ENCODE measurements at places on chromosomes 2 and 18. TPM values are rescaled to one million over a fixed set of nuclear protein-coding genes. Genes with fewer than 3 reads are reported as not detected.
A peak's percentile ranks its signal among the peaks of the same experiment; 100 is the strongest.

GRCh38 chr2:232316461-232317330, 61.9 kb upstream of the ALPP start:
- peak overlapping the region; percentile 81 for H3K27ac ChIP-seq
- DNase-seq, result no peak
- no peak overlapping the region for H3K4me3 ChIP-seq
- no peaks in the 10 kb centered on the region for H3K27me3 ChIP-seq

DNA sequence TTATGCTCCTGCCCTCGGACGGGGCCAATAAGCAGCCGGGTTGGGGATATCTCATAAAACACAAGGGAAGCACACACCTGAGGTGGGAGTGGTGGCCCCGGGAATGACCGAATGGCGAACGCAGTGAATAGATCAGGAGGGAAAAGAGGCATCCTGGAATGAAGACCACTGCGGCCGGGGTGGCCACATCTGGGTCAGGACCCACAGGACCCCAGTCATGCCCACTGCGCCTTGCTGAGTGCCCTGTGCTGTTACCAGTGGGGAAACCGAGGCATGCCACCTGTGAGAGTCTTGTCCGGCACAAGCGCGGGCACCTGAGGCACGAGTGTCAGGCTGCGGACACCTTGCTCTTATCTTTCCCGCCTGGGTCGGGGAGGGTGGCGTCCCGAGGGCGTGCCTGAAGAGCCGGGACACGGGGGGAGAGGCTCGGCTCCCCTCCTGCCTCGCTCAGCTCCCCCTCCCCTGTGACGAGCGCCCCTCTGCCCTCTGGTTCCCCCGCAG, 1.6 kb downstream of the PDCD1 start:
- no peak for DNase-seq
- no peaks in the 10 kb centered on the region for H3K36me3 ChIP-seq
- H3K27ac ChIP-seq, result no peak overlapping the region
- no peaks in the 10 kb centered on the region for H3K27me3 ChIP-seq

CHRND gene
- not detected for total RNA-seq

GRCh38 chr2:69231612-69232277, 155.3 kb downstream of the GFPT1 start:
- no peaks in the 10 kb centered on the region for H3K27me3 ChIP-seq
- no peaks in the 10 kb centered on the region for H3K4me1 ChIP-seq
- no peaks in the 10 kb centered on the region for H3K36me3 ChIP-seq
- H3K4me3 ChIP-seq, result no peak overlapping the region
- no peak for DNase-seq

RTP5 gene
- not detected for total RNA-seq

DNA sequence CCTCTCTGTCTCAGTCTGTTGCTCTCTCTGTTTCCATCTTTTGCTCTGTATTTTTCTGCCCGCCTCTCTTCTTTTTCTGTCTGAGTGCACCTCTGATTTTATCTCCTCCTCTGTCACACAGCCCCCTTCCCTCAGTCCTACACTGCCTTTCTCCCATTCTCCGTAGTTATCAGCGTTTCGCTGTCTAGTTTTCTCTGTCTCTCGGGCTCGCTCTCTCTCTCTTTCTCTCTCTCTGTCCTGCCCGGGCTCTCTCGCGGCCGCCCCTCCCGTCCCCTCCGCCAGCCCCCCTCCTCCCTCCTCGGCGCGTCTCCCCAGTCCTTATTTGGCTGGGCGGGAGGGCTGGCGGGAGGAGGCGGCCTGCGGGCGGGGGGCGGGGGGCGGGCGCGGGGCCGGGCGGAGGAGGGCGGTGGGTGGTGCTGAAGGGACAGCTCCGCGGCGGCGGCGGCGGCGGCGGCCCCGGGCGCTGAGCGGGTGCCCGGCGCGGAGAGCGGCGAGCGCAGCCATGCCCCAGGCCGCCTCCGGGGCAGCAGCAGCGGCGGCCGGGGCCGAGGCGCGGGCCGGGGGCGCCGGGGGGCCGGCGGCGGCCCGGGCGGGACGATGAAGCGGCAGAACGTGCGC, at the start of gene KCNK3:
Gene KCNK3, plus strand, starts transcription at position 444 of the 618 bp plus-strand sequence. Its CDS starts 154 bp downstream, at position 598.
- no peak within 1 kb of the TSS for H3K27ac ChIP-seq
- H3K4me3 ChIP-seq, result peak within 1 kb of the TSS; percentile 64
- peak; percentile 20 for DNase-seq
- peaks cover 53% of the 10 kb centered on the region for H3K27me3 ChIP-seq

CLHC1 gene
- total RNA-seq, result 20.8 TPM

DNA sequence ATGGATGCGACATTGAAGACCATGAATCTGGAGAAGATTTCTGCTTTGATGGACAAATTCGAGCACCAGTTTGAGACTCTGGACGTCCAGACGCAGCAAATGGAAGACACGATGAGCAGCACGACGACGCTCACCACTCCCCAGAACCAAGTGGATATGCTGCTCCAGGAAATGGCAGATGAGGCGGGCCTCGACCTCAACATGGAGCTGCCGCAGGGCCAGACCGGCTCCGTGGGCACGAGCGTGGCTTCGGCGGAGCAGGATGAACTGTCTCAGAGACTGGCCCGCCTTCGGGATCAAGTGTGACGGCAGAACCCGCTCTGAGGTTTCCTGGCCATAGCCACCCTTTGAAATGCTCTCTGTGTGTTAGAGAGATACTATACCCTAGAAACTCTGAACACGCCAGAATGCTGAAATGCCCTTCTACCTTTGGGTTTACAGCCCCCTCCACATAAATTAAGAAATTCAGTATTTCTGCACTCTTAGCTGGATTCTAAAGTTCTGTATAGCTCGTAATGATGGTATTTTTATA, 659 bp downstream of the CHMP1B start:
- H3K27ac ChIP-seq, result peak overlapping the region; percentile 99
- no peak for DNase-seq
- no peaks in the 10 kb centered on the region for H3K36me3 ChIP-seq

GRCh38 chr2:178804791-178805190, 2.4 kb downstream of the TTN start:
- H3K4me1 ChIP-seq, result no peaks in the 10 kb centered on the region
- no peak overlapping the region for H3K27ac ChIP-seq
- no peak for DNase-seq
- H3K4me3 ChIP-seq, result no peak overlapping the region
- no peaks in the 10 kb centered on the region for H3K27me3 ChIP-seq

GRCh38 chr2:27042159-27042661, 9.3 kb upstream of the AGBL5 start:
- H3K36me3 ChIP-seq, result peaks cover 17% of the 10 kb centered on the region
- no peaks in the 10 kb centered on the region for H3K4me1 ChIP-seq
- no peak for DNase-seq
- H3K27ac ChIP-seq, result no peak overlapping the region
- H3K4me3 ChIP-seq, result no peak overlapping the region

PID1 gene
- 60.3 TPM for total RNA-seq

MYCN gene
- total RNA-seq, result 0.59 TPM

TTC21B gene
- total RNA-seq, result 54.3 TPM

DNA sequence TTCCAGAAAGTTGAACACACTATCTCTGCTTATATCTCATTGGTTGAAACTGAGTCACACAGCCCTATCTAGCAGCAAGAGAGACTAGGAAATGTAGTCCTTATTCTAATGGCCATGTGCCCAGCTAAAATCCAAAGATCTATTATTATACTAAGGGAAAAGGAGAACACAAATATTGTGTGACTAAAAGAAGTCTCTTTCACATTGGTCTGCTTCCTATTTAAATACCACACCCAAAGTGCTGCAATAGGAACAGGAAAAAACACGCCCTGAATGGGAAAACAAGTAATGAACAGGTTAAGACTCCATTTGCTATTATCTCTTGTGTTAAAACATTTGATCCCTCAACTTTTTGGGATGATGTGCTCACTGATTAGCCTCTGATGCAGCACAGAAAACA, 86.8 kb upstream of the BARD1 start:
- H3K27ac ChIP-seq, result no peak overlapping the region
- no peak for DNase-seq
- no peaks in the 10 kb centered on the region for H3K27me3 ChIP-seq
- H3K4me3 ChIP-seq, result no peak overlapping the region
- H3K36me3 ChIP-seq, result no peaks in the 10 kb centered on the region

SPATA3 gene
- not detected for total RNA-seq

- no peak for DNase-seq
- H3K27me3 ChIP-seq, result no peaks in the 10 kb centered on the region
- H3K27ac ChIP-seq, result no peak overlapping the region
These were observed 48.4 kb upstream of the IGFBP5 start for GRCh38 chr2:216743781-216744180.

- no peak overlapping the region for H3K4me3 ChIP-seq
- H3K27me3 ChIP-seq, result no peaks in the 10 kb centered on the region
These were observed 70.0 kb downstream of the MBP start for GRCh38 chr18:77062518-77063003.

MARCHF4 gene
- not detected for total RNA-seq

KCNF1 gene
- total RNA-seq, result not detected

SPIRE1 gene
- 25.9 TPM for total RNA-seq

NFATC1 gene
- 18.0 TPM for total RNA-seq

Measured in breast epithelium (tissue), 4 donors.